CD14-positive monocyte (primary cell): ENCODE measurements at places on chromosomes 2 and 18.

DNA sequence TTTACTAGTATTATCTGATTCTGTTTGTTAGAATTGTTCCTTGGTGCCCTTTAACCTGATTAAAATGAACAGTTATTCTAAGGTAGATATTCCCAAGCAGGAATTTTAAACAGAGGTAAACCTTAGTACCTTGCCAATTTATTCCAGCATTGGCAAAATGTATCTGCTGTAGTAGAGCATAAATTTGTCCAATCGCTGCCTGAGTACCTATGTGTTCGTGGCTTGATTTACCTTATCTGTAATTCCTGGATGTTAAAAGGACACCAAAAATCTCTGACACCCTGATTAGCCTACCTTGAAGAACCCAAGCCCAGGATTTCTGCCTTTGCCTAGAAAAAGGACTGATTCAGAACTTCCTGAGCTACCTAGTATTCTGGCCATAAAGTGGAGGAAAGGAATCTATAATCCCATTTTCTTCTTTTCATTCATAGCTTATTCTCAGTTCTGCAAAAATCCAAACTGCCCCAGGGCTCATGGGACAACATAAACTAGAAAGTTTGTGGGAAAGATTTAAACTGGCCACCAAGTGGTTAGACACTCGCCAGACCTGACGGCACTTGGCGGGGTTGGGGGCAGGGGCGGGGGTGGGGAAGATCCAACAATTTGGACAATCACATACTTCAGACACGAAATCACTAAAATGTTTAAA lies 16.2 kb upstream of the ZCCHC2 start:
- no peak for DNase-seq

- DNase-seq: no peak
Observed at GRCh38 chr2:72413716-72414115, 266.1 kb upstream of the CYP26B1 start.

- no peak for DNase-seq
Observed at GRCh38 chr2:234611209-234611608, 114.3 kb upstream of the ARL4C start.

DNA sequence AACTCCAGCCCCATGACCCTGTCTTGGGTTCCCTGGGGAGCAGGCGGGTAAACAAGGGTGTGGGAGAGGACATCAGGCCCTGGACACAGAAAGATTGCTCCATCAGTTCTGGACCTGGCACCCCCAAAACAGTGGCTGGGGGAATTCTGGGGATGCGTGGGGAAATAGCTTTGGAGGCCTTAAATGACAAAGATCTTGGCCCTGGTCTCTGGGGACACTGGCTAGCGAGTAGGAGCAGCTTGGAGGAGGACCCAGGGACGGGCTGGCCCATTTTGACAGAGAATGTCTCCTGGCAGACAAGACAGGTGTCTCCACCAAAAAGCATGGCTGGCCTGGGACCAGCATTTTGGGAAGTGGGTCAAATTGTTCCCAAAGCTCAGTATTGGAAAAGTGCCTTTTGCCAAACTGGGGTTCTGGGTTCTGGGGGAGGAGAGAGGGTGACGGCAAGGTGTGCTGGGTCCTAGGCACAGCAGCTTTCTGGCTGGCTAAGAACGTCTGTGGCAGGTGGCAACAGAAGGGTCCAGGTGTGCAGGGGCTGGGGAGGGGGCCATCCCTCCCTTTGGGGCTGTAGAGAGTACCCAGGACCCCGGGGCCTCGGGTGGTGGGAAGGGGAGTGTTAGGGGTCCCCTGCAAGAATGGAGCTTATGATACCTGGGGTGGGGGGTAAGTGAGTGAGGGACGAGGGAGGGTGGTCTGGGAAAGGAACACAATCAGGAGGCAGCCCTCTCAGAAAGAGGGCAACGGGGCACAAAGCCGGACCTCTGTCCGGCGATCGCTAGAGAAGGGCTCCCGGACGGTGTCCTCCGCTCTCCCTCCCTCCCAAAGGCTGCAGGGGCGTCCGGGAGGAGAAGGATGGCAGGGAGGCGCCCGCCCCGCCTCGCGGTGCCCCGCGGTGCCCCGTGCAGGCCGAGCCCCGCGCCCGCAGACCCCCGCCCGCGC lies 556 bp downstream of the CYRIA start:
- DNase-seq: no peak

DNA sequence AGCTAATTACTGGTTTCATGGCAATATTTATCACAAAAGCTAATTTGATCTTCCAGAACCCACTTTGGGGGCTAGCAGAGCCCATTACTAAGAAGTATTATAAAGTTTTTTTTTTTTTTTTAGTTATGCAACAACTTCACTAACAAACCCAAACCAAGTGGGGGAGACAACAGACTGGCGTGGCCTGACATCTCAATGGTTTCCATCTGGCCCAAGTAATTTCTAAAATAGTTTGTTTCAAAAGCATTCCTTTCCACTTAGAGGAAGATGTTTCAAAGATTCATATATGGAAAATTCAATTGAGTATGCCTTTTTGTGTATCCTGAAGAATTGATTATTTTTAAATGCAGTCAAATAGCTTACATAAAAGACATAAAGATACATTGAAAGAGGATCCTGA lies 367.1 kb downstream of the HRH4 start:
- no peak for DNase-seq

GRCh38 chr2:55371376-55371775 lies 48.3 kb downstream of the CCDC88A start:
- DNase-seq: no peak

- no peak for DNase-seq
Observed at GRCh38 chr2:18047896-18048657, 169.6 kb downstream of the KCNS3 start.

DNA sequence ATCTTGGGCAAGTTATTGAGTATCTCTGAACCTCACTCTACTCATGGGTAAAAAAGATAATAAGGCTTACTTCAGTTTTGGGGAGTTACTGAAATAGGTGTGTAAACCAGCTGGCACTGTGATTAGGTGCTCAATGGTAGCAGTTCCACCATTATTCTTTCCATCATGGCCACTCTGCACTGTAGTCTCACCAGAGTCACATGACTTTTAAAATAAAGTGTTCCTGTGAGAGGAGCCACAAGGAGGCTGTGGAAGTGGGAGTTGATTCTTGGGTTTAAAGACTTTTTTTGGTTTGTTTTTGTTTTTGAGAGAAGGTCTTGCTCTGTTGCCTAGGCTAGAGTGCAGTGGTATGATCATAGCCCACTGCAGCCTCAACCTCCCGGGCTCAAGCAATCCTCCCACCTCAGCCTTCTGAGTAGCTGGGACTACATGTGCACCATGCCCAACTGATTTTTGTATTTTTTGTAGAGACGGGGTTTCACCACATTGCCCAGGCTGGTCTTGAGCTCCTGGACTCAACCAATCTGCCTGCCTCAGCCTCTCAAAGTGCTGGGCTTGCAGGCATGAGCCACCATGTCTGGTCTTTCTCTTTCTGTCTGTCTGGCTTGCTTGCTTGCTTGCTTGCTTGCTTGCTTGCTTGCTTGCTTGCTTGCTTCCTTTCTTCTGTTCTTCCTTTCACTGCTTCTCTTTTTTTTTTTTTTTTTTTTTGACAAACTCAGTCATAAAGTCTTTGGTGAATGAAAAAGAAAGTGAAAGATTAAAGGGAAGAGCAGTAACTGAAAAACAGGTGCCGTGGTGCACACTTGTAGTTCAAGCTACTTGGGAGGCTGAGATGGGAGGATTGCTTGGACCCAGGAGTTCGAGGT lies 21.2 kb upstream of the ACVR1 start:
- DNase-seq: no peak

GRCh38 chr2:101426822-101427221 lies 39.5 kb upstream of the CREG2 start:
- no peak for DNase-seq

DNA sequence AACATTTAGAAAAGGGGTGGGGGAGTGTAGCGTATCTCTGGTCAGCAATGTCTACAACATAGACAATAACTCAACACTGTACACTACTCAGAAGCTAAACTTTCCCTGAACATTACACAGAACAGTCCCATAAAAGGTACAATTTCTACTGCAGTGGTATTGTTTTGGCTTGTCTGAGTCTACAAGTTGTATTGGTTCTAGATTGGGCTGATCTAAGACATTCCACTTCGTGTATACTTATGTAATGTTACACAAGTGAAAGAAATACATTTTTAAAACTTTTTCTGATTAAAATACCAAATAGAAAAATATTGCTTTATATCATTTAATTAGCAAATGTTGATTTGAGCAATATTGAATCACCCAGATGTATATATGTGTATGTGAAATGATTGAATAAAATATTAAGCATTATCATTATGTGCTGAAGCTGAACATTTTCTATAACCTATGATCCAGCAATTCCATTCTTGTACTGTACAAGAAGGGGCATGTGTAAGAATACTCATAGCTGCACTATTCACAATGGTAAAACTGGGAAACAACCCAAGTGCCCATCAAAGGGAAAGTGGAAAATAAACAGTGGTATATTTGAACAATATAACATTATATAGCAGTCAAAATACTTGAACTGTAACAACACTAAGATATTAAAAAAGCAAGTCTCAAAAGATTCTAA lies 52.4 kb downstream of the VSNL1 start:
- DNase-seq: no peak

DNA sequence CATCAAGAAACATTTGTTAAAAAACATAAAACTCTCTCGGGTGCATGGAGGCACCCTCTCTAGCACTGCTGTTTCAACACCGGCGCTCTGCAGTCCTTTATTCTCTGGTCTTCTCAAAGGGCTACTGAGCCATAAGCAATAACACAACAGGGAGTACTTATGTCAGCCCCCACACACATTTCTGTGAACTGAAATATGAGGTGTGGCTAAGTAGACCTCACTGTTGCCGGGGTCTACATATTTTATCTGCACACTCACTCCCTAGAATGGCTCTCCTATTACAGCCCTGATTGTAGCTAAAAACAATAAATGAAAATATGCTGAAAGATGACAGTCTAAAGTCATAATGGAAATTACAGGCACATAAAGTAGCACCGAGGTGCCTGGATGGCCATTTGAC lies 235.1 kb downstream of the GRB14 start:
- no peak for DNase-seq

GRCh38 chr2:212013626-212014025 lies 525.0 kb downstream of the ERBB4 start:
- DNase-seq: no peak

DNA sequence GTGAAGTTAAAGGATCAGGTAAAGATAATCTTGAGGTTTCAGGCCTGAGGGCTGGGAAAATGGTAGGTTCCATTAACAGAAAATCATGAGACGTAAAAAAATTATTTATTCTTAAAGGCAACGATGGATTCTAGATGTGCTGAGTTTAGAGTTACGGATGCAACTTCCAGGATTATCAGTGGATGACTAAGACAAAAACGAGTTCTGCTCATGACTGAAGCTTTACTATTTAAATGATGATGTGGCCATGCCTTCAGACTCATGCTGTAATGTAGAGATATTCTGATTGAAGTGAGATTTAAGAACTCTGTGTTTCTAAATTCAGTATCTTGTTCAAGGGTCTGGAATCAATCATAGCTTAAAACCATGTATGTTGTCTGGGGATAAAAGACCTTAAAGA lies 5.0 kb downstream of the TMEM237 start:
- no peak for DNase-seq

GRCh38 chr2:18833941-18834340 lies 244.6 kb upstream of the NT5C1B start:
- DNase-seq: no peak

DNA sequence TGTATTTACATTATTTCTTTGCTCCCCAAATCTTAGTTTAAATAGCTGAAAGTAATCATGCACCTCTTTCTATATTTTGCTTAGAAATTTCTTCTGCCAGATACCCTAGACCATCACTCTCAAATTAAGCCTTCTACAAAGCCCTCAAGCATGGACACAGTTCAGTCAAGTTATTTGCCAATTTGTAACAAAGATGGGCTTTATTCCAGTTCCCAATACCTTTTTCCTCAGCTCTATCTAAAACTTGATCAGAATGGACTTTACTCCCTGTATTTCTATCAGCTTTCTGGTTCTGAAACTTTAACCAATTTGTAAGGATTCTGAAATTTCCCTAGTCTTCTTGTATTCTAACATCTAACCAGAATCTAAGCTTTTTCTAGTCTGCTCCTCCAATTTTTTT lies 56.6 kb downstream of the SYT4 start:
- DNase-seq: no peak

DNA sequence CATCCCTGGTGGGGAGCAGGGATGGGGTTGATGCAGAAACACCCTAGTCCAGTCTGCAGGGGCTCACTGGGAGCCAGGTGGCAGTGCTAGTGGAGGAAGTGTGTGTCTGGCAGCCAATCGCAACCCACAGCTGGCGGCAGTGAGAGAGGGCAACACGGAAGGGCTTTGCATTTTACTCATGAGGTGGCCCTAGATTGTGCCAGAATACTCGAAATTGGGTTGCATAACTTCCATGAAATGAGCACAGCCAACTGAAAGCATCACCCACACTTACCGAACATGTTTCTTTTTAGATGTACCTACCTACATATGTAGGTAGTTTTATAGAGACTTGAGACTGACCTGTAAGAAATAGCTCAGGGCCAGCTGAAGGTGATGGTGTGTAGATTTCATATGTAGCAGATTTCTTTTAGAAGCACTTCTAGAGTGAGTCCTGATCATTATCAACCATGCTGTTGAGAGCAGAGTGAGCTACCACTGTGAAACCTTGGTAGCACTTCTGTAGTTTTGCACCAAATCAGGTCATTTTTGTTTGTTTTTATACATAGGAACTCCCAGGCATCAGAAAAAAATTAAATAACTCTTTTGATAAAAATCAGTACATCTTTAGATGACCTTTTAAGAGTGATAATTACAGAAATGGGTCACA lies 13.0 kb downstream of the IL18R1 start:
- DNase-seq: no peak

DNA sequence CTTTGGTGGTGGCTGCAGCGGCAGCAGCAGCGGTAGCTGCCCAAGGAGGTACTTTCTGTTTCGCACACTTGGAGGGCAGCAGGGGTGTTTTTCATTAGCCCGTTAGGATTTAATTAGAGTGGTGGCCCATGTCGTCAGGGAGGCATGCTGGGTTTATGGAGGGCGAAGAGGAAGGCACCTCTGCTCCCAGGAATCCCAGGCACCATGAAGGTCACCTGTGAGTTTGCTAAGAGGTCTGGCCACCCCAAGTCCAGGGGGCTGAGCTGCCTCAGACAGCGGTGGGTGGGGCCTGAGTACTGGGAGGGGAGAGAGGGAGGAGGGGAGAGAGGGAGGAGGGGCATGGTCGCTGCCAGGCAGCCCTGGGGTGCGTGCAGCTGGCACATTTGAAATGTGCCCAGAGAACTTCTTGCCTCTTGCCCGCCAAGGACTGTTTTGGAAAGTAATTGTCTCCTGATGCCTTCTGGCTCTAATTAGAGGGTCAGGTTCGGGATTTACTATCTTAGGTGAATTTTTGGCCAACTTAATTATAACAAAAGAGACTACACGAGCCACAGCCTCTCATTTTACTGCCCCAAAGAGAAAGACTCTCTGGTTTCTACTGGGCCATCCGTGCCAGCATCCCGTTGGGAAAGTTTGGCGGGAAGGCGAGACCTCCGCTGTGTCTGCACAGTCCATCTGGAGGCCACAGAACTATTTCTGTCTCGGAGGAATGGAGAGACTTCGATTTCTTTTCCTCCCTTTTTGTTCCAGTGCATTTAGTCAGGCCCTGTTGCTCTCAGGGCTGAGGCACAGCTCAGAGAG lies 62.0 kb downstream of the GLI2 start:
- no peak for DNase-seq
